ENCODE measurements at places on chromosomes 12 and 14. TPM values are rescaled to one million over a fixed set of nuclear protein-coding genes. Genes with fewer than 3 reads are reported as not detected.

MYF5 gene
- not detected for total RNA-seq

ESRRB gene
- total RNA-seq = 0.26 TPM

TNFRSF1A gene
- total RNA-seq = 393 TPM

WNT1 gene
- total RNA-seq = 0.24 TPM

TBX5 gene
- total RNA-seq = not detected

EXOC3L4 gene
- total RNA-seq = 0.82 TPM

RNFT2 gene
- total RNA-seq = 2.1 TPM

KCNMB4 gene
- total RNA-seq = 0.51 TPM

RPS6KL1 gene
- total RNA-seq = 0.80 TPM

IRAK3 gene
- 1.0 TPM for total RNA-seq

ALX1 gene
- total RNA-seq = 5.2 TPM

SDR9C7 gene
- total RNA-seq = not detected

GPR137C gene
- total RNA-seq = 0.17 TPM

TAS2R30 gene
- not detected for total RNA-seq

MYF6 gene
- total RNA-seq = not detected

SINHCAF gene
- 49.2 TPM for total RNA-seq

OR6J1 gene
- total RNA-seq = not detected

APOLD1 gene
- total RNA-seq = 0.17 TPM

NKX2-8 gene
- total RNA-seq = 4.2 TPM

COPS7A gene
- 55.9 TPM for total RNA-seq

KLRK1 gene
- not detected for total RNA-seq

IL26 gene
- not detected for total RNA-seq

Data from A549 treated with GW870086 at 1 μM for 4 hours (cell line).